ENCODE measurements at places on chromosomes 6 and 20. TPM values are rescaled to one million over a fixed set of nuclear protein-coding genes. Genes with fewer than 3 reads are reported as not detected.

DNA sequence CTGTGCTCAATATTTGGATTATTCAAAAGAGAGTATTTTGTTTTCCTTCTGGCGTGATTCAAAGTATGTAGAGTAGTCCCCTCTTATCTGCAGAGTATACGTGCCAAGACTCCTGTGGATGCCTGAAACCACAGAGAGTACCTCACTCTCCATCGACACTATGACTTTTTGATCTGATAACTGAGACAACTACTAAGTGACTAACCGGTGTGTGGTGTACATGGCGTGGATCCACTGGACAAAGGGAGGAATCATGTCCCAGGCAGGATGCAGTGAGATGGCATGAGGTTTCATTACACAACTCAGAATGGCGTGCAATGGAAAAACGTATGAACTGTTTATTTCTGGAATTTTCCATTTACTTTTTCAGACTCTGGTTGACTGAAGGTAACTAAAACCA lies 112.2 kb upstream of the PDE7B start:
- DNase-seq = no peak

DNA sequence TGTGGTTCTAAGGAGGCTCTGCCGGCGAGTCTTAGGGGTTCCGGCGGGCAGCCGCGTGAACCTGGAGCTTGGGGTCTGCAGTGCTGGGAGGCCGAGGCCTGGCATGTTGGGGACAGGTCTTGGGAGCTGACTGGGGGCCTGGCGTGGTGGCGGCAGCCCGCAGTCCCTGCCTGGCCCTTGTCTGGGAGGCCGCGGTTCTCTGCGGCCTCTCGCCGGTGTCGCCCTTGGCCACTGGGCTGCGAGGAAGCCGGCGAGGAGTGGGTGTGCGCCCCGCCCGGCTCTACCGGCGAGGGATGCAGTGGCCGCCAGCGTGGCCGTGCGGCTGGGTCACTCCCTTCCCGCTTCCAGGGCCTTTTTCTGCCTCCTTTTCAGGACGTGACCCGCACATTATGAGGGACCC lies 36.3 kb downstream of the IGF2R start:
- no peak for DNase-seq

DNA sequence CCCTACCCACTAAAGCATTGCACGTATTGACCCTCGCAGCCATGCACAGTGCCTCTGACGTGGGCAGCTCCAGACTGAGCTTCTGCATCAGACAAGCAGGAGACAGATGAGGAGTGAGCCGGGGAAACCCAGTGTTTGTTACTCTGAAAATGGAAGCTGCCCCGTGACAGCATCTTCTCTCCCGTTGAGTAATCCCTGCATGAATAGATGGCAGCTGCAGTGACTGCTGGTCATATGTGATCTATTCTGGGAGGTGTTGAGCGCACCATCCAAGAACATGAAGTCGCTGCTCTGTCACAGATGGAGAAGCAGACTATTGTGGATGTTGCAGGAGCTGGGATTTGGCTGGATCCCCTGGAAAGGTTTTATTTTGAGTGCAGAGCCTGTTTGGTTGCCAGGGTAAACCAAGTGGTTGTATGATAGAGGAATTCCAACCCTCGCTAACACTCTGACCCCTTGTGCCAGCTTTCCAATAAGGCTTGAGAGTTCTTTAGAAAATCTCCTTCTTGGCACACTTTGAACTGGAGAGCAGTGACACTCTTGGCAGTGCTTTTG lies 242.2 kb downstream of the NRN1 start:
- no peak for DNase-seq

DNA sequence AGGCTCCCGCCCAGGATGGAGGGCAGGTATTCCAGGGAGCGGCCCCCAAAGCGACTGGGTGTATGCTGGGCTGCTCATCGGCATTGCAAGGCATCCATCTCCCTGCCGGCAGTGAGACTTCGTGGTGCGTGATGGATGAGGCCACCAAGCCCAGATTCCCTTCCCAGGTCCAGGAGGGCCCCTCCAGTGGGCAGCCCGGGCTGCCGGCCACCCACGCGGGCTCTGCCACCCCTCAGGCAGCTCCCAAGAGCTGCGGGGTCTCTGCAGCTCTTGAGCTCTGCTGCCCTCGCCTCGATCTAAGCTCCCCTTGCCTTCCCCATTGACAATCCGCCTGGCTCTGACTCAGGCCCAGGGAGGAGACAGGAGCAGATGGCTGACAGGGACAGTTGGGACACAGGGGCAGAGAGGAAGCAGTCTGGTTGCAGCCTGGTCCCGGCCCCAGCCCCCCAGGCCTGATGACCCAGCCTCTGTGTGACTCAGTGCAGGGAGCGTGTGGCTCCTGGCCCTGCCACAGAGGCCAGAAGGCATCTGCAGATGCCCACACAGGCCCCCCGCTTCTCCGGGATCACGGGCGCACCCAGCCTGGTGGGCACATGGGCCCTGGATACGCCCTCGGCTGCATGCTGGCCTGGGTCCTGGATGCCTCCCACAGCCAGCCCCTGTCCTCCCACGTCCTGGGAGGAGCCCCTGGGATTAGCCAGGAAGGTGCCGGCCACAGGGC lies 33.0 kb downstream of the SLCO4A1 start:
- DNase-seq = no peak

DNA sequence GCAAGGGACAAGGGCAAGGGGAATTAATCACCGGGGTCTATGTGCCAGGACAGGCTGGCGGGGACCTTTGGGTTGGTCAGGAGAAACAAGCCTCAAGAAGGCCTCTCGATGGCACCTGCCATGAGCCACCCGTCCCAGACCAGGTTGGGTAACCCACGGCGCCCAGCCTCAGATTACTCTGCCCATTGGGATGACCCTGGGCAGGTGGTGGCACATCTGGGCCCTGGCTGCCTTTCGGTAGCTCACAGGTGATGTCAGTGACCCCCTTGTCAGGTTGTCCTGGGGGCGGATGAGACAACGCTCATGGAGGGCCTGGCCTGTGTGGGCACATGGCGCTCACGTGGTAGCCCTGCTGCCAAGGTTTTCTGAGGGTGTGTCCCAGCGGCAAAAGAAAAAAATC lies 152.2 kb downstream of the SYCP2 start:
- no peak for DNase-seq

DNA sequence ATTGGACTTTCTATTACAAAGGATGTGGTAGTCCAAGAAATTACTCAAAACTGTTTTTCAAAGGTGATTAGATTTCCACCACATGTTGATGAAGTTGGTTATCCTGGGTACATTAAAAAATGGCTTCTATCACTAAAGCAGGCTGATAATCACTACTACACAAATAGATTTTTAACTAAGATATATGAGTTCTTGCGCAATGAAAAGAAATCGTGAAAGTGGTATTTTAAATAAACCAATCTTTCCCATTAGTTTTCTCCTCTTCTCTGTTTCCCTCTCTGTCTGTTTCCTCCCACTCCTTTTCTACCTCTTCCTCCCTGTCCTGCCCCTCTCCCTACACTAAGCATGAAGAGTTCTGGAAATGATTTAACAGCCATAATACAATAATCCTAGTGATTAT lies 487.9 kb upstream of the CITED2 start:
- no peak for DNase-seq

ME1 gene
- 16.7 TPM for polyA plus RNA-seq

GRCh38 chr20:63751471-63752271 lies 12.1 kb downstream of the SLC2A4RG start:
- no peak for DNase-seq

GRCh38 chr20:48538856-48539255 lies 288.9 kb downstream of the PREX1 start:
- DNase-seq = no peak

DNA sequence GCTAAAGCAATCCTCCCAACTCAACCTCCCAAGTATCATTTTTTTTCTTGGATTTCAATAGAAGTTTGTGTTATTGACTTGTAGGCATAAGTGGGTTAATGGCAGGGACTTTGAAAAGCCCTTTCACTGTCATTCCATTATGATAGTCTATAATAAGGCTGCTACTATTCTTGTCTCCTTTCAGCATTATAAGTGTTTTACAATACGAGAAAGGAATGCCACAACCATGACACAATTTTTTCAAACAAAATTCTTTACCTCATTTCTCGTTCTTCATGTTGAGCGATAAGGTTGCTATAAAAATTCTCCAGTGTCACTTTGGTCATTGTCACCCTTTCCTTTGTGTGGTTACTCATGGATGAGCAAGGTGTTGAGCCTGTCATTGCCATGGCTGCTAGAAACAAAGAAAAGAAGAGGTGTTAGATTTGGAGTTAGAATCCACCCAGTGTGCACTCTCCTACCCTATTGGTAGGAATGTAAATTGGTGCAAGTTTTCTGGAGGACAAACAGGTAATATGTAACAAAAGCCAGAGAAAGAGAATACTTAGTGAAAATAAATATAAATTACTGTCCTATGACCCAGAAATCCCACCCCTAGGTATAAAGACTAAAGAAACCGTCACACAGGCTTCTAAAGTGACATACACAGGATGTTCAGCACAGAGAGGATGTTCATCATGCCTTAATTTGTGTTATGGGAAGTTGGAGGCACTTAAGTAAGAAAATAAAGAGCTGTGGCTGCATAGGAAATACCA lies 7.3 kb downstream of the STK38 start:
- DNase-seq = no peak

DNA sequence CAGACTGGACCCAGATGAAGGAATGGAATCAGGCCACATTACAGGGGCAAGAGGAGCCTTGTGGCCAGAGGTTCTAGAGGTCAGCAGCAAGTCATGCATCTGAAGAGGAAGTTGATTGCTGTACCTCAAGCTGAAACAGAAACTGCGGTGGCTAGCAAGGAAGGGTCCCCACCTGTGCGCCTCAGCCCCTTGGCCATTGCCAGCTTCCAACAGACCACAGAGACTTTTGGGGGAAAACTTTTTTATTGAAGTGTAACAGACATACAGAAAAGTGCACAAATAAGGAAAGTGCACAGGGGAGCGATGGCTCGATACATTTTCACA lies 26.8 kb upstream of the SLC9A8 start:
- DNase-seq = no peak

DNA sequence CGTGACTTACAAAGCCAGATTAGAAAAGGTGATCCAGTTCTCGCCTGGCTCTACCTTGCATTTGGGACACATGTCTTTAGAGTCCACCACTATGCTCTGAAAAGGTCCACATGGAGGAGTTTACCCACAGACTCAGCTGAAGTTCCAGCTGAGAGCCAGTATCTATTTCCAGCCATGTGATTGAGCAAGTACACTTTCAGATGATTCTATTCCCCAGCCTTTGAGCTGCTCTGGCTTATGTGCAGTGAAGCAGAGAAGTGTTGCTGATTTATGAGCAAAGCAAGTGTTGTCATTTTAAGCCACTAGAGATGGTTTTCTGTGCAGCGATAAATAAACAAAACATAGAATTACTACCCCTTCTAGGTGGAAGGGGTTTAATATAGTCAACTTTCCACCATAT lies 520.8 kb upstream of the RNF217 start:
- no peak for DNase-seq

TOX2 gene
- polyA plus RNA-seq = 0.20 TPM

- no peak for DNase-seq
These were observed 23.9 kb downstream of the MAP7 start for GRCh38 chr6:136526196-136526930.

DNA sequence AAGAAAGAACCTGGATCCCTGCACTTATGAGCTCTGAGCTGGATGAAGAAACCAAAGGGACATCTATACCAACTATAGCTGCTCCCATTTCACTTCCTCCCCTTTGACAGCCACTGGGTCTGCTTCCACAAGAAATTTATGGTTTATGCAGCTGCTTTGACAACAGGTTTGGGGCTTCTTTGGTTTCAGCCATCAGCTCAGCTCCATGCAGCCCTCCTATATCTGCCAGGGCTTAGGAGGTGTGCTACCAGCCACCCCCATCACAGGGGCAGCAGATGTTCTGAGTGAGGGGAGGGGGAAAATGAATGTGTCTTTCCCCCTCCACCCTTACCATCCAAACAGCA lies 29.2 kb upstream of the PKHD1 start:
- no peak for DNase-seq

DNA sequence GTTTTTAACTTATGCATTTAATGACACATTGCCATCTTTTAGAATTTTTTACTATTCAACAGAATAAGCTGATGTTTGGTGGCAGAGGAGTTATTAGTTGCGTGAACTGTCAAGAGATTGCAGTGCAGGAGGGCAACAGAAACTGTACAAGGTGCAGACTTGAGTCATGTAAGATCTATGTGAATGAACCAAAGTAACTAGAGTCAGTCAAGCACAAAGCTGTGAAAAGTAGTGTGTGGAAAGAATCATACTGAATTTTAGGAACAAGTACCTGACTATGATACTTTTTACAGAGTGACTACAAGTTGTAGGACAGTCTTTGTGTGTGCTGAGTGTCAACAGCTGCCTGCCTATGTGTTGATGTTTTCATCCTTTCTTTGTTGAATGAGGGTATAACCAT lies 2.7 kb upstream of the C6orf163 start:
- DNase-seq = no peak

DNA sequence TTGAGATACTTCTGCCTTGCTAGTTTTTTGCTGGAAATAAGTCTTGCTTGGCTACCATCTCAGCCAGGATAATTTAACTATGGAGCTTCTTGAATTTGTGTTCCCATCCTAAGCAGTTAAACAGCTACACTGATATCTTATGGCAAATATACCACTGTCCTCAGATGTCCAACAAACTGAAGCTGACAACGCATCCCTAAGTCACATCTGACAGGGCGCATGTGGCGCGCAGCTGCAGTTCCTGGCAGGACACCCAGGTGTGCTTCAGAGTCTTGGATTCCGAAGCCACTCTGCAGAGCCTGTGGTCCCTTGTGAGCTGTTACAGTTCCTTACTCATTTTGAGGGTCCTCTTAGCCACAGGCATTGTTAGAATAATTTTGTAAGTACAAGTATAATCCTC lies 127.9 kb downstream of the WDR27 start:
- DNase-seq = no peak

DNA sequence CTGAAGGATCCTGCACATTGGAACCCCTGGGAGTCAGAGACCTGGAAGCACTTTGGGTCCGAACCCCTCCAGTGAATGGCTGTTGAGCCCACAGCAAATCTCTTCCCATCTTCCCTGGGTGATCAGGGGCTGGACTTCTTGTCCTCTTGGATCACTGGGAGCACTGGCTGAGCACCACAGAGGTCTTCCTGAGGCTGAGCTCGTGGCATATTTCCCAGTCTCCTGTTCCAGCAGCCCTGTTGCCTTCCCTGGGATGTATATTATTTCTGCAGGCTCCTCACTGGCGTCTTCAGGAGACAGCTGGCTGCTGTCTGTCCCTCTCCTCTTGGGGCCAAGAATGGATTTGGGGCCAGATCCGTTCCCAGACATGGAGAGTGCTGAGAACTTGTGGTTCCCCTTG lies 43.4 kb downstream of the PTK7 start:
- no peak for DNase-seq

LINC00237 gene
- polyA plus RNA-seq = not detected

Measured in keratinocyte (primary cell).